ENCODE measurements at places on chromosomes 12 and 14.
A peak's percentile ranks its signal among the peaks of the same experiment; 100 is the strongest.

DNA sequence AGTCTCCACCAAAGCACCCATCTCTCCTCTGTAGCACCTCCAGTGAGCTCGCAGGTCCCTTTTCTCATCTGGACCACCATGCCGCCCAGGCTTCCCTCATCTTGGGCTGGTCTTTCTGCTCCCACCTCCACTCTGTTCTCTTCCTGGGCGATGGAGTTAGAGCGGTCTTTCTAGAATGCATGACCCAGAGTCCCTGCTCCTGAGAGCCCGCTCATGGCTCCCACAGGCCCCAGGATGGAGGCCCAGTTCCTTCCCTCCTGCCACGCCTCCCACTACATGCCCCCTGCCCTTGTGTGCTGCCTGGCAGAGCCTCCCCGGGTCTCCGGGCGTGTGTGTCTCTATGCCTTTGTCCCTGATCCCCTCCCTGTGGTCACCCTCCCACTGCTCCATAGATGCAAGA is 100.7 kb upstream of the RTL1 start:
- no peak for DNase-seq

- no peak for DNase-seq
Observed at GRCh38 chr12:6923851-6924250, 3.9 kb upstream of the ATN1 start.

DNA sequence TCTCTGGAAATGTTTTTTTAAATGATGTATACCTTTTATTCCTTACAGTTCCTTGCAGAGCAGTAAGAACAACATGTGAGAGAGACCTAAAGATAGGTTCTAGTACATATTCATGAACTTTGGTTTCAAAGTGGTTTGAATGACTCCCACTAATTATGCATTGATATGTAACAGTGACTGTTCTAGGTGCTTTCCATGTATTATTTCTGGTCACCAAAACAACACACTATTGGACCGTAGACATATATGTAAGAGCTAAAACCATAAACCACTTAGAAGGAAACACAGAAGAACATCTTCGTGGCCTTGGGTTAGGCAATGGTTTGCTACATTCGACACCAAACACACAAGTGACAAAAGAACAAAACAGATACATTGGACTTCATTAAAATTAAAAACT is 37.9 kb downstream of the SOX5 start:
- DNase-seq = no peak

GRCh38 chr12:27592548-27592947 is 68.5 kb downstream of the PPFIBP1 start:
- no peak for DNase-seq

DNA sequence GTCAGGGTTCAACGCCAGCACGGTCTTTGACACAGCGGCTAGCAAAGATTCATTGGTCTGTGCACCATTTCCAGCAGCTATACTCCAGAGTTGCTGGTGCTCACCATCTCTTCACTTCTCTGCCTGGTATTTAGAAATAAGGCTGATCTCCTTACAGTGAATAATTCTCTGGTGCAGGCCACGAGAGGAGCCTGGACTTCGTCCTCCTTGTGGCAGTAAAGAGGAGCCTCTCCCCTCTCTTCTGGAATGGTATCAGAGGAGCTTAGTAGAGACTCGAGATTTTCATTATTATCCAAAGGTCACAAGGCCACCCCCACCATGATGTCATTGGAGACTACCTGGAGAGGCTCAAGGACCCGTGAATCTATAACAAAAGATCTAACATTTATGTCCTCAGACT is 30.8 kb upstream of the BCL2L14 start:
- no peak for DNase-seq

DNA sequence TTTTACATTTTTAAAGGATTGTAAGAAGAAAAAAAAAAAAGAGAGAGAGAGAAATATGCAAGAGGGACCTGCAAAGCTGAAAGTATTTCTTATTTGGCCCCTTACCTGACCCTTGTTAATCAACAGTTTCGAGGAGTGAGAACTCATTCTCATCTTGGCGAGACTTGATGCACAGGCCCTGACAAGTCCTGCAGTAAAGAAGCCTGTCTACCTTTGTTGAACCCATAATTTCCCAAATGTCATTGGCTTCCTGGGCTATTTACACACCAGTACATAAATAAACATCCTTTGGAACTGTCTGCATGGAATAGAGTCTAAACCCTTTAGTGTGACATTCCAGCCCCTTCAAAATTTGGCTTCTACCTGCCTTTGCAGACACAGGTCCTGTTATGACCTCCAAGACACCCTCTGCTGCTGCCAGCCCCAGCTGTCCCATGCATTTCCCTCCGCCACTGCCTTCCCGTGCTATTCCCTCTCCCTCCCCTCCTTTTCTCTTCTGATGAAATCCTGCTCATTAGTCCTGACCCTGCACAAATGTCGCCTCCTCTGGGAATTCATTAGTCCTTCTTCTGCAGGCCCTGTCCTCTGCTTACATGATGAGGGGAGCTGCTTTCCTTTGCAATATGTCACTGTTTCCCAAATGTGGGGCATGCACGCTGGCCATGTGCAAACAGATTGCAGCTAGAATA is 35.1 kb downstream of the MYL2 start:
- no peak for DNase-seq

DNA sequence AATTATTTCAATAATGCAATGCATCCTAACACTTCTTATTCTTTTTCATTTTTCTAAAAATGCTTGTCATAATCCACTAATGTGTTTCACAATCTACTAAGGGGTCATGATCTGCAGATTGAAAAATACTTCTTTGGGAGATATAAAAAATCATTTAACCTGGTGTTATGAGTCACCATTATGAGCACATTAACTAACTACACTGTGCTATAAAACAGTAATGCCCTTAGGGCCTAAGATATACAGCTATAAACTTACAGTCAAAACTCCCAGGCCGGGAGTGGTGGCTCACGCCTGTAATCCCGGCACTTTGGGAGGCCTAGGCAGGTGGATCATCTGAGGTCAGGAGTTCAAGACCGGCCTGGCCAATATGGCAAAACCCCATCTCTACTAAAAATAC is 14.2 kb downstream of the ATXN2 start:
- no peak for DNase-seq

DNA sequence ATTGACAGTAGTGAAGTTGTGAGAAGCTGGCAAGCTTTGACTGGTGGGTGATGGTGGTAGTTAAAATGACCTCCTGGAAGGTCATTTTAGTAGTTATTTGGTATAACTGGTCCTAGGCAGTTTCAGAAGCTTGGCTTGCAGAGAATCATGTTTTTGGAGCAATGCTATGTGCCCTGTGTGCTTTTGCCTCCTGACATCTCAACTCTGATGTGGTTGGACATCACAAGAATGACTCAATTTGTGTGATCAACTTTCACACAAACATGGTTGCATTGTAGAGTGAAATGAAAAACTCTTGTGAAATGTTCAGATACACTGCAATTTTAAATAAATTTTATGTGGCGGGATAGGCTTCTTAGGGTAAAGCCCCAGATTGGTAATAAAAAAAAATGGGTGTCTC is 8.3 kb upstream of the ABCD2 start:
- no peak for DNase-seq

- DNase-seq = no peak
Observed at GRCh38 chr12:56411781-56412639, 37.2 kb downstream of the TIMELESS start.

- no peak for DNase-seq
Observed at GRCh38 chr12:97567619-97568110, 105.1 kb downstream of the RMST start.

DNA sequence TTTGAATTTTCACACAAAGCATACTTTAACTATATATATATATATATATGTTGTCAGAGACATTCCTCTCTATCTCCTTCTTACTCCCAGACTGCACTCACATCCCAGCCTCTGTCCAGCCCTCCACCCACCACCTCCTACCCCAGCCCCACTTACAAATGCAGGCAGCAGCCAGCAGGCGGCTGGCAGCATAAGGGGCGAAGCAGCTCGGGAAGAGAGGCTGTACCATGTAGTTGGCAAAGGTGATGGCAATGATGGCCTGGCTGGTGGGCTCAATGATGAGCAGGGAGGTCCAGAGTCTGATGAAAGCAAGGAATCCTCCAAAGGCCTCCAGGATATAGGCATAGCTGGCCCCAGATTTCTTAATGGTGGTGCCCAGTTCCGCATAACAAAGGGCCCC is 2.5 kb downstream of the SLC7A7 start:
- no peak for DNase-seq

- no peak for DNase-seq
Observed at GRCh38 chr12:115183752-115184151, 499.8 kb upstream of the TBX3 start.

GRCh38 chr12:6198985-6199530 is 1.1 kb upstream of the CD9 start:
- no peak for DNase-seq

GRCh38 chr14:20327005-20327869 is 5.8 kb downstream of the CCNB1IP1 start:
- no peak for DNase-seq

- DNase-seq = no peak
Observed at GRCh38 chr14:97185186-97185585, 388.0 kb downstream of the VRK1 start.

GRCh38 chr12:24661657-24662096 is 287.2 kb downstream of the BCAT1 start:
- DNase-seq = peak; percentile 5

DNA sequence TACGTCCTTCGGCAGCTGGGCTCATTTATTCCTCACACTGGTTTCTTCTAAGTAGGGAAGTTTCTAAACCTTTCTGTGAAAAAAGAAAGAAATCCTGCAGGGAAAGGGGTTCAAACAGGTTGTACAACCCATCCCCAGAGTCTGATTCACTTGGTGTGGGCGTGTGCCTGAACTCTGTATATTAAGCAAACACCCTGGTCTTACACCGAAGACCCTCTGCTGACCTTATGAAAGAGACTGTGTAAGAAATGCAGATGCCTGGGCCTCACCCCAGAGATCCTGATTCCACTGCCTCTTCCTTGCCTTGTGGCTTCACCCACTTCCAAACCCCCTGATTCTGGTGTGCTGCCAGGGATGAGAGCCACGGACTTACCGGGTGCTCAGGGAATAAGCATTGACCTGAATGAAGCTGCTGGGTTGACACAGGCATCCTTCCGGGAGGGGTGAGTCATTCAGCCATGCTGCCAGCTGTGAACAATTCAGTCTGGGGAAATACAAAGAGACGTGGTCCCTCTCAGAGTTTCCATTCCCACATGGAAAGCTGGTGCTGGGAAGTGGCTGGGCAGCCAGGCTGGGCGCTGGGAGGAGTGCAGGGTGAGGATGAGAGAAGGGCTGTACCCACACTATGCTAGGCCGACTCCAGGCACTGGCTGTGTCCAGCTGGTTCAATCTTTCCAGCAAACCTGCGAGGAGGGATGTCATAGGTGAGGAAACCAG is 26.5 kb upstream of the ACTN1 start:
- DNase-seq = no peak

GRCh38 chr12:91636721-91637120 is 454.1 kb upstream of the DCN start:
- no peak for DNase-seq

GRCh38 chr12:1716911-1717310 is 26.0 kb downstream of the ADIPOR2 start:
- DNase-seq = no peak

- no peak for DNase-seq
Observed at GRCh38 chr14:101358320-101359125, 202.8 kb upstream of the DIO3 start.

Data from substantia nigra (tissue), 51 donors.